ENCODE measurements at places on chromosomes 7 and 10.

DNA sequence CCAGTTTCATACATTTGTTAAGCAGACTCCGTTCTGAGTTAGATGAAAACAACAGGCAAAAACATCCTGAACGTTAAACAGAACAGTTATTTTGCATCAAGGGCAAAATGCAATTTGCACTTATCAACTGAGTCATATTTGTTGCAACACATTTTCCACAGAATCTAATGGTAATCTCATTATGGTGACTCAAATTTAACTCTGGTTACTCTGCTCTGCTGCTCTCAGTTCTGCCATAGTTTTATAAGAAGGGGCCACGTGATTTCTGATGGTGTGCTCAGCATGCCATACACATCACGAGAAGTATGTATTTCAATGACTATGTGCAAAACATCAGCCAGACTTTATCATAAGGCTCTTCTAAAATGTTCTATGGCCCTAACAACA is 148.8 kb downstream of the CHCHD3 start:
- peaks cover 7% of the 10 kb centered on the region for H3K4me1 ChIP-seq
- no peak overlapping the region for H3K4me3 ChIP-seq
- H3K27me3 ChIP-seq = no peaks in the 10 kb centered on the region
- H3K36me3 ChIP-seq = peaks cover 47% of the 10 kb centered on the region

DNA sequence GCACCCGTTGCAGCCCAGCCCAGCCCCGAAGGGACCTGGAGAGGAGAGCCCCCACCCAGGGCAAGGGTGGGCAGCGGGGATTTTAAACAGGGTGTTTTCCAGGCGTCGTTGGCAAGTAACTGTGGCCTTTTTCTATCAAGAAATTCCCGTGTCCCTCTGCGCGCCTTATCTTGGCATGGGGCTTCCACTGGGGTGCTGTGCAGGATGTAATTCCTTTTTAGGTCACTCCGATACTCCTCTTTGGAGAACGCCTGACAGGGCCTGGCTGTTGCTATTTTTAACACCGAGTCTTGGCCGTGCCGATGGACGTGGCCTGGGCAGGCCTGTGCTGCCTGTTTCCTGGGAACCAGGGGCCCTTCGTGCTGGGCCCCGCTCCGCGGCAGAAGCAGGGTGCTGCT is 93.8 kb downstream of the INPP5A start:
- DNase-seq = no peak
- H3K27me3 ChIP-seq = no peaks in the 10 kb centered on the region
- no peaks in the 10 kb centered on the region for H3K36me3 ChIP-seq
- no peak overlapping the region for H3K27ac ChIP-seq
- peaks cover 32% of the 10 kb centered on the region for H3K4me1 ChIP-seq

GRCh38 chr7:55006499-55006898 is 12.3 kb upstream of the EGFR start:
- H3K4me3 ChIP-seq = no peak overlapping the region
- no peaks in the 10 kb centered on the region for H3K36me3 ChIP-seq
- DNase-seq = no peak
- H3K27me3 ChIP-seq = peaks cover 21% of the 10 kb centered on the region

DNA sequence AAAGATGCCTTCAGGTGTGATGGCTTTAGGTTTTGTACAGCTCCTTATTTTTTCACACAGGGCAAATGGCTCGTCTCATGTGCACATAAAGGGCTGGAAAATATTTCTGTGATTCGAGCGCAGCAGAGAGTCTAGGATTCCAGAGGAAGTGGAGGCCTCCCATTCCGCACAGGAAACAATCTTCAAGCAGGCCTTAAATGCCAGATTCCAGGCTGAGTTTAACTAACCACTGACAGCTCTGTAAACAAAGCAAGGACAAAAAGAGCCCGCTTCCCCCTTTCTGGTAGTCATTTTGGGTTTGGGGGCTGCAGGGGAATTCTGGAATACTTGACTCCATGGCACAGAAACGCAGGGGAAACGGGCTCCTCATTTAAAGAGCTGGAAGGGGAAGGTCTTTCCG is 87.2 kb downstream of the CALD1 start:
- peaks cover 4% of the 10 kb centered on the region for H3K36me3 ChIP-seq
- H3K4me3 ChIP-seq = no peak overlapping the region
- no peaks in the 10 kb centered on the region for H3K27me3 ChIP-seq
- no peak overlapping the region for H3K27ac ChIP-seq

DNA sequence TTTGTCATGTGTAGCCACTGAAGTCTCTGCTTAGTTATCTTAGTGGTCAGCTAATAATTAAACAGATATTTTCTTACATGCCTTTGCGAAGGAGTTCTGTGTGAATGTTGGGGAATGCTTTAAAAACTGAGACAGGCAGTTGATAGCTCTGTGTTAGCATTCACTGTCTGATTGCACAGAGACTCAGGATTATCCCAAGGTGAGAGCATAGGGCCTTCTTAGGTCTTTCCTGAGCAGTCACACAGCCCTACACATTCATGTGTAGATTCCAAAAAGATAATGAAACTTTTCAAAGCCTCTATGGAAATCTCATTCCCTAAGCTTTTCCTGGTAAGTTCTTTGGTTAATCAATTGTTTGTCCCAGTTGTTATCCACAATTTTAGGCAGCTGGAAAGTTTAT is 67.7 kb downstream of the CASD1 start:
- H3K27me3 ChIP-seq = no peaks in the 10 kb centered on the region
- no peaks in the 10 kb centered on the region for H3K4me1 ChIP-seq

- no peaks in the 10 kb centered on the region for H3K36me3 ChIP-seq
These were observed 867.3 kb upstream of the AUTS2 start for GRCh38 chr7:68730964-68731363.

GRCh38 chr7:151570366-151570915 is 50.7 kb upstream of the RHEB start:
- DNase-seq = no peak
- no peaks in the 10 kb centered on the region for H3K4me1 ChIP-seq
- no peaks in the 10 kb centered on the region for H3K27me3 ChIP-seq
- no peak overlapping the region for H3K4me3 ChIP-seq

DNA sequence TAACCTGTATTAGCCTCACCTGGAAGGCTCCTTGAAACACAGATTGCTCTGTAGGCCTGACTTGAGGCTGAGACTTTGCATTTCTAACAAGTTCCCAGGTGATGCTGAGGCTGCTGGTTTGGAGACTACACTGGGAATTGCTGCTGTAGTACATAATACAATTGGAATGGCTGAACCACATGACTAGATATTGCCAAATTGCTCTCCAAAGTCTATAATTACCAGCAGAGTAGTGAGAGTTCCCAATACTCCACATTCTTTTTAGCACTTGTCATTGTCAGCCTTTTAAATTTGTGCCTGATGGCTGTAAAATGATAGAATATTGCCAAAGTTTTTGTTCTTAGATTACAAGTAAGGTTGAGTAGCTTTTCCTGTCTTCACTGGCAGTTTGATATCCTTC is 39.9 kb downstream of the PLEKHA8 start:
- no peak overlapping the region for H3K4me3 ChIP-seq
- no peak overlapping the region for H3K27ac ChIP-seq
- DNase-seq = no peak
- H3K36me3 ChIP-seq = peaks cover 7% of the 10 kb centered on the region

- no peak overlapping the region for H3K27ac ChIP-seq
- peak overlapping the region; percentile 67 for H3K4me3 ChIP-seq
- DNase-seq = no peak
- peaks cover 42% of the 10 kb centered on the region for H3K4me1 ChIP-seq
- peaks cover 12% of the 10 kb centered on the region for H3K36me3 ChIP-seq
These were observed 570 bp upstream of the ARF5 start for GRCh38 chr7:127587663-127588018.

GRCh38 chr10:20474064-20474463 is 423.0 kb downstream of the NEBL start:
- no peaks in the 10 kb centered on the region for H3K27me3 ChIP-seq
- no peak overlapping the region for H3K27ac ChIP-seq
- no peak for DNase-seq

- H3K4me3 ChIP-seq = no peak overlapping the region
- H3K27ac ChIP-seq = no peak overlapping the region
- H3K36me3 ChIP-seq = no peaks in the 10 kb centered on the region
- no peaks in the 10 kb centered on the region for H3K4me1 ChIP-seq
- no peaks in the 10 kb centered on the region for H3K27me3 ChIP-seq
These were observed 124.2 kb downstream of the LRRTM3 start for GRCh38 chr10:67049988-67050387.

GRCh38 chr10:92655426-92655825 is 34.3 kb upstream of the HHEX start:
- no peak overlapping the region for H3K27ac ChIP-seq
- peaks cover 22% of the 10 kb centered on the region for H3K36me3 ChIP-seq
- H3K27me3 ChIP-seq = no peaks in the 10 kb centered on the region
- no peak overlapping the region for H3K4me3 ChIP-seq

DNA sequence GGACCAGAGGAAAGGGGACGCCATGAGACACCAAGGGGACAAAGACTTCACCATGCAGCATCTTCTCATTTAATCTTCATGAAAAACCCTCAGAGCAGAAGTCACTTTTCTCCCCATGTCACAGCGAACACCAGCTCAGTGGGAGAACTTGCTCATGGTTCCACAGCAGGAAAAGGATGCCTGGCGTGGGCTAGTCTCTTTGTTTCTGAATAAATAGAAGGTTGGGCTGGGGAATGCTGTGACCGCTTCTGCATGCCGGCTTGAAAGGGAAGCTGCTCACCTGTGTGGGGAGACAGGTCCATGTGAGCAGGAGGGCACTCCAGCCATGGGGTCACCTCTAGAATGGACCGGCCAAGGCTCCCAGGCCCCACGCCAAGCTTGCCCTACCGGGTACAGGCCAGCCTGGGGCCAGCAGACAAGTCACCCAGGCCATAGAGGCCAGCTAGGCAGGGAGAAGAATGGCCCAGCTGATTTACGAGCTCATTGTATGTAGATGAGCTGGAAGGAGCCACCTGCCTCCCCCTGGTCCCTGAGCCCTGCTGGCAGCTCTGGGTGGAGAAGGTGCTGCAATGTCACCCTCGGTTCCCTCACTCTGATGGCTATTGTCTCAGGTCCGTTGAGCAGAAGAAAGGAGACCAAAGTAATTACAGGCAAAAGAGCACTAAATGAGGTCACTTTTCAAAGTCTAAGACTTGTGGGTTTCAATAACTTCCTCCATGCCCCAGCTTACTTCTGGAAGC is 82.0 kb upstream of the PDZD8 start:
- no peaks in the 10 kb centered on the region for H3K4me1 ChIP-seq
- H3K4me3 ChIP-seq = no peak overlapping the region
- DNase-seq = no peak
- peaks cover 20% of the 10 kb centered on the region for H3K27me3 ChIP-seq
- no peak overlapping the region for H3K27ac ChIP-seq
- H3K36me3 ChIP-seq = no peaks in the 10 kb centered on the region

GRCh38 chr10:103921248-103921647 is 3.3 kb upstream of the STN1 start:
- H3K36me3 ChIP-seq = peaks cover under 1% of the 10 kb centered on the region
- H3K27ac ChIP-seq = no peak overlapping the region
- DNase-seq = no peak
- peaks cover 7% of the 10 kb centered on the region for H3K4me1 ChIP-seq

GRCh38 chr10:57186201-57186600 is 825.1 kb upstream of the ZWINT start:
- H3K4me3 ChIP-seq = no peak overlapping the region
- no peaks in the 10 kb centered on the region for H3K36me3 ChIP-seq
- no peak overlapping the region for H3K27ac ChIP-seq
- no peaks in the 10 kb centered on the region for H3K27me3 ChIP-seq

DNA sequence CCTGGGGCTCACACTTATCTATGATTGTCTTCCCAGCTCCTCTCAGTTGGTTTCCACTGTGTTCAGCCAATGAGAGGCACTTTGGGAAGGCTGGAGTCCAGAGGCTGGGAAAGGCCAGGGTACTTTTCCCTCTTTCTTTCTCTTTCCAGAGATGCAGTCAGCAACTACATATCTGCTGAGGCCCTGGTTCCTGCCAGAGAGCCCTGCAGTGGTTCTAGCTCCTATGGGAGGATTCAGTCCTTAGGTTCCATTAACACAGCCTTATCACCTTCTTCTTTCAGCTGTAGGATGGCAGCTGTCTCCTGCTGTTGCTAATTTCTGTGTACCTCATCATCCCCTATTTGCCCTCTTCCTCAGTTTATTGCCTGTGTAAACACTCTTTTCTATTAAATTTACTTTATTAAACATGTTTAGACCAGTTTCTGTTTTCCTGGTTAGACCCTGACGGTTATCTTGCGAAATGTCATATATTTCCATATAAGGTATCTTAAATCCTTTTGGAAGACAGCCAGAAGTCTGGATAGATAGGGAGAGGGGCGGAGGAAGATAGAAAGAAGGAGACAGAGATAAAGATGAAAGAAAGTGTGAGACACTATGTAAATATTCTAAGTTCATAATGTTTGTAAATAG is 100.3 kb downstream of the HGF start:
- no peak for DNase-seq
- no peaks in the 10 kb centered on the region for H3K4me1 ChIP-seq
- no peaks in the 10 kb centered on the region for H3K27me3 ChIP-seq
- no peak overlapping the region for H3K27ac ChIP-seq

DNA sequence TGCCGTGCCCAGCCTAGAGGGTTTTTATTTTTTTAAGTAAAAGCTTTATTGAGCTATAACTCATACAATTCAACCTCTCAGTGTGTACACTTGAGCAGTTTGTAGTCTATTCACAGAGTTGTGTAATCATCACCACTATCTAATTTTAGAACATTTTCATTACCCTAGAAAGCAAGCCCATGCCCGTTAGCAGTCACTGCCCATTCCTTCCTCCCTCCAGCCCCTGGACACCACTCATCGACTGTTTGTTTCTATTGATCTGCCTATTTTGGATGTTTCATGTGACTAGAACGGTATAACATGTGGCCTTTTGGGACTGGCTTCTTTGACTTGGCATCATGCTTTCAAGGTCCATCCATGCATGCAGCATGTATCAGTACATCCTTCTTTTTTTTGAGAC is 25.7 kb upstream of the SEC61A2 start:
- H3K4me1 ChIP-seq = no peaks in the 10 kb centered on the region
- no peaks in the 10 kb centered on the region for H3K27me3 ChIP-seq
- no peak for DNase-seq
- H3K36me3 ChIP-seq = peaks cover 12% of the 10 kb centered on the region
- no peak overlapping the region for H3K4me3 ChIP-seq

DNA sequence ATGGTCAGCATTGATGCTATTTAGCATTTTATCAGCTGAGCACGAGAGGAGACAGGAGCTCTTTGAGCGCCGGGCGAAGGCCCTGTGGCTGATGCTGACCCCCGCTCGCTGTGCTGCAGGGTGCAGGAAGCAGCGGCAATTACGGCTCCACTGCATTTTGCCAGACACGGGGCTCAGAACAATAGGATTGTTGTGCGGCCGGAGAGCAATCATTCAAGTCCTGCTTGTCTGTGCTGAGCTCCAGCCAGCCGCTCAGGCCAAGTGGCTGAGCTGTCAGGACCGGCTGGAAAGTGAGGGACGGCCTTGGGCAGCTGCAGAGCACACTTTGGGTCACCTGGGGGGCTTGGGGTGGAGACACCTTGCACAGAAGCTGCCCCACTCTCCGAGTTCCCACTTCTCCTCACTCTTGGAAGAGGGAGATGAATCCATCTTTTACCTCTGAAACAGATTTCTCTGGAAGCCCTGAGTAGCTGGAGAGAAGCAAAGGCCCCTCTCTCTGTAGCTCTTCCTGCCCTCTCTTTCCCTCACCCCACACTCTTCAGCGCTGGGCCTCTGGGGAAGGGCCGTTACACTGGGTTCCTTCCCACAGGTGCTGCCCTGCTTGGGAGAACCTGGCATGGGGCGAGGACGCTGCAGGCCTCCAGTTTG is 17.3 kb upstream of the ADARB2 start:
- no peak for DNase-seq
- H3K27ac ChIP-seq = no peak overlapping the region
- H3K4me3 ChIP-seq = no peak overlapping the region
- H3K36me3 ChIP-seq = peaks cover 2% of the 10 kb centered on the region
- no peaks in the 10 kb centered on the region for H3K4me1 ChIP-seq

GRCh38 chr7:92621026-92621540 is 30.9 kb upstream of the FAM133B start:
- peak; percentile 76 for DNase-seq
- H3K4me1 ChIP-seq = peaks cover 46% of the 10 kb centered on the region
- peaks cover 46% of the 10 kb centered on the region for H3K36me3 ChIP-seq
- peak overlapping the region; percentile 94 for H3K27ac ChIP-seq
- peak overlapping the region; percentile 30 for H3K4me3 ChIP-seq

- H3K27me3 ChIP-seq = peaks cover 79% of the 10 kb centered on the region
- DNase-seq = peak; percentile 14
These were observed 13.1 kb downstream of the CNPY1 start for GRCh38 chr7:155533120-155533826.

All from activated naive CD8-positive, alpha-beta T cell treated with anti-CD3 and anti-CD28 coated beads for 36 hours (primary cell).